ENCODE measurements at places on chromosomes 13 and 19. TPM values are rescaled to one million over a fixed set of nuclear protein-coding genes. Genes with fewer than 3 reads are reported as not detected.

The FREM2 gene
- 7.6 TPM for total RNA-seq

The SULT2B1 gene
- total RNA-seq, result not detected

The ZNF20 gene
- 2.5 TPM for total RNA-seq

The SIGLEC5 gene
- total RNA-seq, result not detected

The NLRP5 gene
- total RNA-seq, result 0.04 TPM

The HCST gene
- not detected for total RNA-seq

The FBXO27 gene
- 21.4 TPM for total RNA-seq

The ZNF600 gene
- total RNA-seq, result 3.9 TPM

The GGN gene
- total RNA-seq, result 0.41 TPM

The LILRB3 gene
- total RNA-seq, result not detected

The KIR2DL4 gene
- not detected for total RNA-seq

The BICRA gene
- total RNA-seq, result 3.8 TPM

The SIAH3 gene
- not detected for total RNA-seq

The PSG1 gene
- total RNA-seq, result not detected

The C19orf85 gene
- not detected for total RNA-seq

The NAPSA gene
- total RNA-seq, result not detected

The TPTE2 gene
- not detected for total RNA-seq

The OR7D2 gene
- not detected for total RNA-seq

The TGDS gene
- 16.8 TPM for total RNA-seq

The IFNL2 gene
- total RNA-seq, result not detected

The AMER2 gene
- total RNA-seq, result not detected

The ATXN8OS gene
- total RNA-seq, result not detected

The ELSPBP1 gene
- total RNA-seq, result not detected

The CD33 gene
- total RNA-seq, result 3.1 TPM

The PROZ gene
- not detected for total RNA-seq

The CEACAM4 gene
- total RNA-seq, result not detected

The SGCG gene
- 2.2 TPM for total RNA-seq

The MEIS3 gene
- 8.0 TPM for total RNA-seq

The COL4A1 gene
- total RNA-seq, result 165 TPM

The OR4F17 gene
- not detected for total RNA-seq

The SERP2 gene
- total RNA-seq, result not detected

The KISS1R gene
- total RNA-seq, result not detected

The CBY2 gene
- not detected for total RNA-seq

The RFX1 gene
- 9.0 TPM for total RNA-seq

The PNMA8A gene
- total RNA-seq, result 27.8 TPM

The OXGR1 gene
- 0.66 TPM for total RNA-seq

The RASIP1 gene
- total RNA-seq, result 0.08 TPM

The KIR3DL2 gene
- not detected for total RNA-seq

The NCAN gene
- 0.03 TPM for total RNA-seq

Measured in A375 (cell line).